Hematopoietic multipotent progenitor cell treated with erythropoietin and hydrocortisone succinate and interleukin-3 and kit ligand, for 8 days (in vitro differentiated cells): ENCODE measurements at places on chromosomes 4 and X.

GRCh38 chrX:68511255-68511654 is 12.4 kb downstream of the YIPF6 start:
- peak; percentile 56 for DNase-seq

DNA sequence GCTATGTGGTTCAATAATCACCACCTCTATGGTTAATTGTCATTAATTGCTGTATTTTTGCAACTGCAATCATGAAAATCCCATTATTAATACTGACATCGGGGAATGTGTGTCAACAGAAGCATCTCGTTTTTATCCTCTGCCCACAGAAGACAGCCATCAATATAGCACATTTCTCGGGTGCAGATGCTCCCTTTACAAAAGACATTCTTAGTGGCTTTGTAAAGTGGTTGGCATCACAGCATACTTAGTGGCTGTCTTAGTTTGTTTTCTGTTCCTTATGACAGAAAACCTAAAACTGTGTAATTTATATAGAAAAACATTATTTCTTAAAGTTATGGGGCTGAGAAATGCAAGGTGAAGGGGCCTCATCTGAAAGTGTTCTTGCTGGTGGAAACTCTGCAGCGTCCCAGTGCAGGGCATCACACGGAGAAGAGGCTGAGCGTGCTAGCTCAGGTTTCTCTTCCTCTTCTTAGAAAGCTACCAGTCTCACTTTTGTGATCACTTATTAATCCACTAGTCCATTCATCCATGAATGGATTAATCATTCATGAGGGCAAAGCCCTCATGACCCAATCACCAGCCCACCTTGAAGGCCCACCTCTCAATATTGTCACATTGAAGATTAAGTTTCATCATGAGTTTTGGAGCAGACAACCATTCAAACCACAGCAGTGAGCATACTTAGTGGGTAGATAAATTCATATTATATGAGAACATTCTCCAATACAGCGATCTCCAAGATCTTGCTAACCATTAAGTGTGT is 1067.7 kb upstream of the PABPC4L start:
- no peak for DNase-seq

GRCh38 chr4:4306920-4307319 is 16.9 kb downstream of the ZBTB49 start:
- DNase-seq: no peak

DNA sequence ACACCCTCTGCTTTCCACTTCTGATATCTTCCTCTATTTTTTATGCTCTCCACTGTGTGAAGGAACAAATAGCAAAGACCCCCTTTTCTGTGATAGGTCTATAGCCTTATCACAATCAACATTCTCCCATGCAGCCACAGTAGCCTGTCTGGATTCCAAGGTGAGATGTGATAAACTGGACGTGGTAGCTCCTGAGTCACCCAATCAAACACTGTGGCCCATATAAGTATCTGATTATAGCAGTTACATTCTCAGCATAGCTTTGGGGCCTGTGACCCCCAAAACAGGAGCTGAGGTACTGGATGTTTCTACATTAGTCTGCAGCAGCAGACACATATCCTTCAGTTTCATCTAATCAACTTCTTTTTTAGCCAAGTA is 172.7 kb upstream of the IGFBP7 start:
- DNase-seq: no peak

DNA sequence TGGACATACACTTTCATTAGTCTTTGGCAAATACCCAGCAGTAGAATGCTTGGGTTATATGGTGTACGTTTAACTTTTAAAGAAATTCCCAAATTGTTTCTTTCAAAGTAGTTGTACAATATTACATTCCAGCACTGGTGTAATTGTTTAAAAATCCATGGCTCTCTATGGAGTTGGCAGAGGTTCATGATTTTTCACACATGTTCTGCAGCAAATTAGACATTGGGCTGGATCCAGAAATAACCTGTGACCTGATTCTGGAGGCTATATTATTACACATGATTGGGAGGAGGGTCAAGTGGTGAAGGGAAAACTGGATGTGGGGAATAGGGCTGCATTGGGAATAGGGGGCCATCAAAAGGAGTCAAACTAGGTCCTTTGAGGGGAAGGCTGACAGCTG is 41.9 kb downstream of the MAMLD1 start:
- no peak for DNase-seq

DNA sequence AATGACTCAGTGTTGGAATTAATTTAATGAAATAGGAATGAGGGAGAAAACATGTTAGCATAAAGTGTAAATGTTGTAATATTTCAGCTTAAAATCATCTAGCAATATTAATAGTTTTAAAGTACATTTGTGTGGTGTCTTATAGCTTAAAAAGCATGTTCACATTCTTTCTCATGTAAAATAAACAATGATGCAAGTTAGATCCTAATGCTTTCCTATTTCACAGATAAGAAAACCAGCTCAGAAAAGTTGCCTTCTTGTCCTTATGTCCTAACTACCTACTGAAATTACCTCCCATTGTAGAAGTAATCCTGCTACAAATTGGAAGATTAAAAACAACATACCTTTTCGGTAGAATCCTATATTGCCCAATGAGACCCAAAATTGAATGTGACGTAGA is 40.9 kb upstream of the PRDM8 start:
- DNase-seq: no peak

DNA sequence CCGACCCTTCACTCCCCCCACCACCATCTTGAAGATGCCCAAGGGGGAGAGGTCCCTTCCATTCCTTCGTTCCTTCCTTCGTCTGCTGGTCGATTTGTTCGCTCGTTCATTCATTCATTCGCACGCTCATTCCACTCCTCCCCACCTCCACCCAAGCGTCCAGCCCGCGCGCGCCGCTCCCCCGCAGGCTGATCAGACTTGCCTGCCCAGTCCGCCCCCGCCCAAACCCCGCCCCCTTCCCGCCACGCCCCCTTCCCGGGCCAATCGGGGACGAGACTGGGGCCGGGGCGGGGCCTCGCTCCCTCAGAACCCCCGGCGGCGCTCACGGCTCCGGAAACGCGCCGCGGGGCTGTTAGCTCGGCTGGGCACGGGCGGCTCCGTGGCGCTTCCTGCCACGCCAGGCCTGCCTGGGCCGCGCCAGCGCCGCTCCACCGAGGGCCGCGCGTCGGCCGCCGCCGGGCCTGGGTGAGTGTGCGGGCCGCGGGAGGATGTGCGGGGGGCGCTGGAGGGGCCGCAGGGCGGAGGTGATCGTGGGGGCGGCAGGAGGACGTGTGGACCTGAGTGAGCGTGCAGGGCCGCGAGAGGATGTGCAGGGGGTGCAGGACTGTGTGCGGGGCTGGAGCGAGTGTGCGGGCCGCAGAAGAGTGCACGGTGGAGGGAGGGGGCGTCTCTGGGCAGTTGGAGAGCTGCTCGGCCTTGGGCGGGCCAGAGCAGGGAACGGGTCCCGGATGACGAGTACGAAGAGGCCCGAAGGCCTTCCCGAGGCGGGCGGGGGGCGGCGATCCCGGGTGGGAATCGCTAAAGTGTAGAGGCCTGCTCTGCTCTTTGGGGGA is at the start of gene ZNF275:
ZNF275 (plus strand) TSS at position 333 of the 833 bp plus-strand sequence. CDS start 2,527 bp downstream, outside the sequence.
- DNase-seq: peak; percentile 78

- DNase-seq: no peak
Measured at GRCh38 chr4:57018980-57019379, 40.3 kb downstream of the POLR2B start.

GRCh38 chrX:50169717-50170116 is 31.1 kb downstream of the AKAP4 start:
- DNase-seq: peak; percentile 33

GRCh38 chr4:16413814-16414555 is 187.7 kb upstream of the TAPT1 start:
- no peak for DNase-seq

- no peak for DNase-seq
Measured at GRCh38 chr4:72314869-72315268, 254.2 kb downstream of the ADAMTS3 start.

DNA sequence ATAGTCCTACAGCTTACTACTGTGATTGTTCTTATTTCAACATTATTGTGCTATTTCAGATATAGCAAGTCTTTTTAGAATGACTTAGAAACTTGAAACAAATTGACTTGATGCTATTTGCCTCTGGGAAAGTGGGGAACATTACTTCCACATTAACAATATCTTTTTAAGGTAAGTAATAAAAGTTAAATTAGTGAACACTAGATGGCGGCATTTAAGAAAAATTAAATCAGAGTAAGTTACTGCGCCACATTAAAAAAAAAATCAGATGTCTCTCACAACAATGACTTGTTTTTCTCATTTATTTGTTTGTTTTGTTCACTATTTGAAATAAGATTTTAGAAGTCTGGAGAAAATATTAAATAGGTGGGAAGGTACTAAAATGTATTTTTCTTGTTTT is 1026.9 kb upstream of the SLIT2 start:
- DNase-seq: peak; percentile 16

DNA sequence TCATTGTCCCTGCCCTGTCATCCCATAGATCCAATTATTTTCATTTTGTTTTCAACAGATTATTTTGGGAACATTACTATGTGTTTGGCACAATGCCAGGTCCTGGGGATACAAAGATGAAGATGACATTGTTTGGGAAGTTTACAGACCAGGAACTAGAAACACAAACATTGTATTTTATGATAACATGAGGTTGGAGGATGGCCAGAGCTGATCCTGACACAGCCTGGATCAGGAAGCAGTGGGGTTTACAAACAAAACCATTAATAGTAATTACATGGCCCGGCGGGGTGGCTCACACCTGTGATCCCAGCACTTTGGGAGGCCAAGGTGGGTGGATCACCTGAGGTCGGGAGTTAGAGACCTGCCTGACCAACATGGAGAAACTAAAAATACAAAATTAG is 29.9 kb downstream of the CLRN2 start:
- DNase-seq: no peak

DNA sequence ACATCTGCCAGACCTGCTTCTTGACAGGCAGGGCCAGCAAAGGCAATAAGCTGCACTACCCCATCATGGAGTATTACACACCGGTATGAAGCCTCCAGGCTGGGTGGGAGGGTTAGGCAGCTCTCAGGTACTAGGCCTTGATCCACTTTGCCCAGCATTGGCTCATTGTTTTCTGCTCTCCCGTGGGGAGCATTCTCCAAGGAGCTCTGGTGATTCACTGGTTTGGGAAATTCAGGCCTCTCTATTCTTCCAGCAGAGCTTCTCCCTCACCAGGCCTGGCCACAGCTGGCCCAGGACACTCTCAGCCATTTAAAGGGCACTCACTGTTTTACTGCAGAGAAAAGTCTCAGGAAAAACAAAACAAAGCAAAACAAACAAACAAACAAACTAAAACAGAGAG is 33.0 kb downstream of the DRP2 start:
- no peak for DNase-seq

- DNase-seq: no peak
Measured at GRCh38 chrX:87160435-87161010, 357.1 kb upstream of the KLHL4 start.

- DNase-seq: no peak
Measured at GRCh38 chr4:129823105-129823504, 727.2 kb downstream of the C4orf33 start.

GRCh38 chrX:2677764-2678163 is 13.3 kb upstream of the CD99 start:
- no peak for DNase-seq

DNA sequence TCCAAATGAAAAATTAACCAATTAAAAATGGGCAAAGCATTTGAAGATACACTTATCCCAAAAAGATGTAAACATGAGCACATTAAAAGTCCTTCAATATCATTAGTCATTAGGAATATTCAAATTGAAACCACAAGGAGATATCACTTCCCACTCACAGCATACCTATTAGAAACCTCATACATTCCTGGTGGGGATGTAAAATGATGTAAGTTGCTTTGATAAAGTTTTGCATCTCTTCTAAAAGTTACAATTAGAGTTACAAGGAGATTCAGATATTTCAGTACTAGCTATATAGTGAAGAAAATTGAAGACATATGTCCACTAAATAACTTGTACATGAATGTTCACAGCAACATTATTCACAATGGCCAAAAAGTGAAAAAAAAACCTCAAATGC is 1109.3 kb upstream of the LCORL start:
- DNase-seq: no peak

- DNase-seq: no peak
Measured at GRCh38 chrX:2652106-2652505, 39.0 kb upstream of the CD99 start.

DNA sequence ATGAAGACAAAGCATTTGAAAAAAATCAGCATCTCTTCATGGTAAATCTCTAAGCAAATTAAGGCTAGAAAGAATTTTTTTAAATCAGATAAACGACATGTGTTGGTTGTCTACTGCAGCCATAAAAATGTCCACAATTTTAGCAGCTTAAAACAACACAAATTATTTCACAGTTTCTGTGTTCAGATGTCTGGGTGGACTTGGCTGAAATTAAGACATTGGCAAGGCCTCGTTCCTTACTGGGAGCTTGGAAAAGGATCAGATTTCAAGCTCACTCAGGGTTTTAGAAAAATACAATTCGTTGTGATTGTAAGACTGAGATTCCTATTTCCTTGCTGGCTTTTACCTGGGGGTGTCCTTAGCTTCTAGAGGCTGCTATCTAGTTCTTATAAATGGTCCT is 1470.6 kb downstream of the PCDH19 start:
- no peak for DNase-seq

DNA sequence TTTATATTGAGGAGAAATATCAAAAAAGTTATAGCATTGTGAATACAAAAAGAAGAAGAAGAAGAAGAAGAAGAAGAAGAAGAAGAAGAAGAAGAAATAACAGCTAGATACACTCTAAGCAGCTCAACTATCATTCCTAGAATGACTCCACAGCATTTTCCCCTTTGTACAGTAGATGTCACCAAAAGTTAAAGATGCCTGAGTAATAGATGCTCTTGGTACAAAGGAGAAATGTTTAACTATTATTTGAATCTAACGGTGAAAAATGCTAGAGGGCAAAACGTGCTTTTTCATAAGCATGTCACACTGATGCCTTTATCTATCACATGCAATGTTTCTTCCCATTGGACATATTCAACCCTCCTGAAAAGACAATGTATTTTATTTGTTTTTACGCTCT is 178.4 kb upstream of the GPRIN3 start:
- peak; percentile 45 for DNase-seq

DNA sequence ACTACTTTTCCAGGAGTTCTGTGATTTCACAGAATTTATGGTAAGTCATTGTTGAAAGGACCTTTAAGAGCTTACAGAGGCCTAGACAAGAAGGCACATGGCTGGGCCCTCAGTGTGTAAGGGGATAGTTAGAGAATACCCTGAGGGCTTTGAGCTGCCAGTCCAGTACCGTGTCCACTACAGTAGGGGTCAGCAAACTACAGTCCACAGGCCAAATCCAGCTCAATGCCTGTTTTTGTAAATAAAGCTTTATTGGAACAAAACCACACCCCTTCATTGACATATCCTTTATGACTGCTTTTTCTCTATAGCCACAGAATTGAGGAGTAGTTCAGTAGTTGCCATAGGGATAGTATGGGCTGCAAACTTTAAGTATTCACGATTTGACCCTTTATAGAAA is 176.2 kb downstream of the MID1 start:
- no peak for DNase-seq

- no peak for DNase-seq
Measured at GRCh38 chr4:128716338-128716737, 93.2 kb upstream of the JADE1 start.
